Tibial nerve (tissue), 4 donors: ENCODE measurements at places on chromosomes 11 and 22. TPM values are rescaled to one million over a fixed set of nuclear protein-coding genes. Genes with fewer than 3 reads are reported as not detected.

Gene SCUBE2
- total RNA-seq, result 3.1 TPM

Gene RASL10A
- total RNA-seq, result 3.3 TPM

GRCh38 chr22:46088541-46089311 is 61.6 kb upstream of the PPARA start:
- DNase-seq, result peak; percentile 21

GRCh38 chr11:14445542-14446530 is 53.8 kb downstream of the COPB1 start:
- DNase-seq, result no peak
